Karpas-422 (cell line): ENCODE measurements at places on chromosomes 12 and 14. TPM values are rescaled to one million over a fixed set of nuclear protein-coding genes. Genes with fewer than 3 reads are reported as not detected.

Gene VASH1
- total RNA-seq, result not detected in 2 replicates

DNA sequence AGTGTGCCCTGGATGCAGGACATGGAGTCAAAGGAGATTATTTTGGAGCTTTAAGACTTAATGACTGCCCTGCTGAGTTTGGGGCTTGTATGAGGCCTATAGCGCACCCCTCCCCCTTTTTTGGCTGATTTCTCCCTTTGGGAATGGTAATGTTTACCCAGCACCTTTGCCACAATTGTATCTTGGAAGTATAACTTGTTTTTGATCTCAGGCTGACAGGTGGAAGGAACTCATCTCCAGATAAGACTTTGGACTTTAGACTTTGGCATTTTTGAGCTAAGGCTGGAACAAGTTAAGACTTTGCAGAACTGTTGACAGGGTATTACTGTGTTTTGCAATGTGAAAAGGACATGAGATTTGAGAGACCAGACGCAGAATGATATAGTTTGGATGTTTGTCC lies 110.5 kb downstream of the DERA start:
- no peak overlapping the region for H3K4me3 ChIP-seq
- no peaks in the 10 kb centered on the region for H3K36me3 ChIP-seq
- no peaks in the 10 kb centered on the region; the same call in 1 of the 2 replicates for H3K4me1 ChIP-seq
- H3K27ac ChIP-seq, result no peak overlapping the region

Gene RESF1
- total RNA-seq, result 8.8 and 14.0 TPM in 2 replicates

Gene JAG2
- total RNA-seq, result 0.29 TPM in 1 of 2 replicates, not detected in the other

GRCh38 chr14:99871771-99872170 lies 78.6 kb downstream of the EML1 start:
- H3K4me3 ChIP-seq, result no peak overlapping the region
- no peak for DNase-seq
- H3K27me3 ChIP-seq, result no peaks in the 10 kb centered on the region; the same call in 1 of the 2 replicates
- no peaks in the 10 kb centered on the region for H3K4me1 ChIP-seq

DNA sequence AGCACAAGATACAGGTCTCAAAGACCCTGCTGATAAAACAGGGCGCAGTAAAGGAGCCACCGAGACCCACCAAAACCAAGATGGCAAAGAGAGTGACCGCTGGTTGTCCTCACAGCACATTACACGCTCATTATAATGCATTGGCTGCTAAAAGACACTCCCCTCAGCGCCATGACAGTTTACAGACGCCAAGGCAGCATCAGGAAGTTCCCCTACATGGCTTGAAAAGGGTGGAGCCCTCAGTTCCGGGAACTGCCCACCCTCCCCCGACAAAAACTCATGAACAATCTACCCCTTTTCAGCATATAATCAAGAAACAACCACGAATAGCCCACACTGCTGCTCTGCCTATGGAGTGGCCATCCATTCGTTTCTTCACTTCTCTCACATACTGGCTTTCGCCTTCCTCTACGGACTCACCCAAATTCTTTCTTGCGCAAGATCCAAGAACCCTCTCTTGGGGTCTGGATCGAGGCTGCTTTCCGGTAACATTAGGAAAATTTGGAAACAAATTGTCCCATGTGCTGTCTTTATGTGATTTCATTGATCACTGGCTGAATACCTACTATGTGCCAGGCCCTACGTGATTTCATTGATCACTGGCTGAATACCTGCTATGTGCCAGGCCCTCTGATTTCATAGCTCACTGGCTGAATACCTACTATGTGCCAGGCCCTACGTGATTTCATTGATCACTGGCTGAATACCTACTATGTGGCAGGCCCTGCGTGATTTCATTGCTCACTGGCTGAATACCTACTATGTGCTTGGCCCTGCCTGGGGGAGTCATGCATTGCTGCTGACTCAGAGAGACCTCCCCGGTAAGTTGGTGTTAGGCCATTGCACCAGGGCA lies 126.4 kb downstream of the PIWIL1 start:
- DNase-seq, result no peak
- H3K4me3 ChIP-seq, result no peak overlapping the region
- no peaks in the 10 kb centered on the region for H3K36me3 ChIP-seq
- no peak overlapping the region for H3K27ac ChIP-seq

Gene PTGER2
- not detected in 2 replicates for total RNA-seq

DNA sequence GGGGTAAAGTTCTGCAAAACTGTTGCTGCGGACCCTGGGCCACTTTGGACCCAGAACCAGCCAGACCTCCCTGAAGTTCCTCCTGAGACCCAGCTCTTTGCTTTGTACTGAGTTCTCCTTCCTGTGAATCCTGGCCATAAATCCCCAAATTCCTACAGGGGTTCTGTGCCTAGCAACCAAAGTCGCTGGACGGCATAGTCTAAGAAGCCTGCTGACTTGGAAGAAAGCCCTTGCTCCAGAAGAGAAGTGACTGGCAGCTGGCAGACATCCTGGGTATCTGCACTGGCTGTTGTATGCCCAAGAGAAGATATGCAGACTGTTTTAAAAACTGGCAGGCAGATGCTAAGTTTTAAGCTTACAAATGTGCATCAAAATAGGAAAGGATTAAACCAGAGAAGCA lies 99.9 kb upstream of the SLC24A4 start:
- no peaks in the 10 kb centered on the region for H3K4me1 ChIP-seq
- no peaks in the 10 kb centered on the region for H3K36me3 ChIP-seq
- H3K27me3 ChIP-seq, result no peaks in the 10 kb centered on the region
- no peak overlapping the region for H3K4me3 ChIP-seq
- no peak overlapping the region for H3K27ac ChIP-seq
- DNase-seq, result no peak

- H3K27ac ChIP-seq, result no peak overlapping the region
- DNase-seq, result no peak
- no peak overlapping the region for H3K4me3 ChIP-seq
- no peaks in the 10 kb centered on the region for H3K36me3 ChIP-seq
- H3K27me3 ChIP-seq, result no peaks in the 10 kb centered on the region
These were observed 273.3 kb downstream of the RPL10L start for GRCh38 chr14:46378248-46378647.

- peak overlapping the region; percentile 32 for H3K4me3 ChIP-seq
- peaks cover 92% of the 10 kb centered on the region for H3K4me1 ChIP-seq
- no peaks in the 10 kb centered on the region for H3K27me3 ChIP-seq
- H3K36me3 ChIP-seq, result peaks cover 10% of the 10 kb centered on the region
These were observed 27.7 kb downstream of the CLMN start for GRCh38 chr14:95291859-95292542.

GRCh38 chr12:94263011-94263811 lies 114.8 kb downstream of the PLXNC1 start:
- H3K4me1 ChIP-seq, result peaks cover 39% of the 10 kb centered on the region
- peak overlapping the region; percentile 38; the same call in 1 of the 2 replicates for H3K27ac ChIP-seq
- peak; percentile 55 for DNase-seq
- H3K27me3 ChIP-seq, result no peaks in the 10 kb centered on the region
- H3K36me3 ChIP-seq, result no peaks in the 10 kb centered on the region
- H3K4me3 ChIP-seq, result peak overlapping the region; percentile 78

DNA sequence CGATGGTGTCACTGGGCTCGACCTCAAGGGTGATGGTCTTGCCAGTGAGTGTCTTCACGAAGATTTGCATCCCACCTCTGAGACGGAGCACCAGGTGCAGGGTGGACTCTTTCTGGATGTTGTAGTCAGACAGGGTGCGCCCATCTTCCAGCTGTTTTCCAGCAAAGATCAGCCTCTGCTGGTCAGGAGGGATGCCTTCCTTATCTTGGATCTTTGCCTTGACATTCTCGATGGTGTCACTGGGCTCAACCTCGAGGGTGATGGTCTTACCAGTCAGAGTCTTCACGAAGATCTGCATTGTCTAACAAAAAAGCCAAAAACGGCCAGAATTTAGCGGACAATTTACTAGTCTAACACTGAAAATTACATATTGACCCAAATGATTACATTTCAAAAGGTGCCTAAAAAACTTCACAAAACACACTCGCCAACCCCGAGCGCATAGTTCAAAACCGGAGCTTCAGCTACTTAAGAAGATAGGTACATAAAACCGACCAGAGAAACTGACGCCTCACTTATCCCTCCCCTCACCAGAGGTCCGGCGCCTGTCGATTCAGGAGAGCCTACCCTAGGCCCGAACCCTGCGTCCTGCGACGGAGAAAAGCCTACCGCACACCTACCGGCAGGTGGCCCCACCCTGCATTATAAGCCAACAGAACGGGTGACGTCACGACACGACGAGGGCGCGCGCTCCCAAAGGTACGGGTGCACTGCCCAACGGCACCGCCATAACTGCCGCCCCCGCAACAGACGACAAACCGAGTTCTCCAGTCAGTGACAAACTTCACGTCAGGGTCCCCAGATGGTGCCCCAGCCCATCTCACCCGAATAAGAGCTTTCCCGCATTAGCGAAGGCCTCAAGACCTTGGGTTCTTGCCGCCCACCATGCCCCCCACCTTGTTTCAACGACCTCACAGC lies 717 bp downstream of the UBC start:
- peak overlapping the region; percentile 98 for H3K4me3 ChIP-seq
- DNase-seq, result peak; percentile 91
- peak overlapping the region; percentile 99 for H3K27ac ChIP-seq

Gene LRRK2
- 0.07 and 0.15 TPM in 2 replicates for total RNA-seq

DNA sequence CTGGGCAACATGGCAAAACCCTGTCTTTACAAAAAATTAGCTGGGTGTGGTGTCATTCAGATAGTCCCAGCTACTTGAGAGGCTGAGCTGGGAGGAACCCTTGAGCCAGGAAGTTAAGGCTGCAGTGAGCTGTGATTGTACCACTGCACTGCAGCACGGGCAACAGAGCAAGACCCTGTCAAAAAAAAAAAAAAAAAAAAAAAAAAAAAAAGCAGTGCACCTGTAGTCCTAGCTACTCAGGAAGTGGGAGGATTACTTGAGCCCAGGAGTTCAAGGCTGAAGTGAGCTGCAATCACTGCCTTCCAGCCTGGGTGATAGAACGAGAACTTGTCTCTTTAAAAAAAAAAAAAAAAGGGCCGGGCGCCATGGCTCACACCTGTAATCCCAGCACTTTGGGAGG lies 5.6 kb downstream of the REM2 start:
- H3K4me1 ChIP-seq, result peaks cover 84% of the 10 kb centered on the region
- H3K27ac ChIP-seq, result peak overlapping the region; percentile 95
- peak overlapping the region; percentile 65; the same call in 1 of the 2 replicates for H3K4me3 ChIP-seq
- H3K36me3 ChIP-seq, result no peaks in the 10 kb centered on the region
- peaks cover 4% of the 10 kb centered on the region; the same call in 1 of the 2 replicates for H3K27me3 ChIP-seq

DNA sequence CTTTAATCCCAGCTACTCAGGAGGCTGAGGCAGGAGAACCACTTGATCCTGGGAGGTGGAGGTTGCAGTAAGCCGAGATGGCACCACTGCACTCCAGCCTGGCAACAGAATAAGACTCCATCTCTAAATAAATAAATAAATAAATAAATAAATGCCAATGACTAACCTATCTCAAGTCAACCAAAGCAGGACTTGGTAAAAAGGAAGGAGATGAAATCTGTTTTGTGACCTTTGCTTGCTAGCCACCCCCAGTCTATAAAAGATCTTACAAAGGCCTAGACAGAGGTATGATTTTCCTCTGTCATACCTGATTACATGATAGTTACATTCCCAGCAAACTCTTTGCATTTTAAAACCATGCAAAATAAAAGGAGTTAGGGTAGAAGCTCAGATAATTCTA lies 13.5 kb upstream of the METTL17 start:
- H3K27me3 ChIP-seq, result no peaks in the 10 kb centered on the region
- H3K36me3 ChIP-seq, result no peaks in the 10 kb centered on the region
- no peak overlapping the region for H3K4me3 ChIP-seq
- no peak overlapping the region for H3K27ac ChIP-seq
- peaks cover 6% of the 10 kb centered on the region for H3K4me1 ChIP-seq

DNA sequence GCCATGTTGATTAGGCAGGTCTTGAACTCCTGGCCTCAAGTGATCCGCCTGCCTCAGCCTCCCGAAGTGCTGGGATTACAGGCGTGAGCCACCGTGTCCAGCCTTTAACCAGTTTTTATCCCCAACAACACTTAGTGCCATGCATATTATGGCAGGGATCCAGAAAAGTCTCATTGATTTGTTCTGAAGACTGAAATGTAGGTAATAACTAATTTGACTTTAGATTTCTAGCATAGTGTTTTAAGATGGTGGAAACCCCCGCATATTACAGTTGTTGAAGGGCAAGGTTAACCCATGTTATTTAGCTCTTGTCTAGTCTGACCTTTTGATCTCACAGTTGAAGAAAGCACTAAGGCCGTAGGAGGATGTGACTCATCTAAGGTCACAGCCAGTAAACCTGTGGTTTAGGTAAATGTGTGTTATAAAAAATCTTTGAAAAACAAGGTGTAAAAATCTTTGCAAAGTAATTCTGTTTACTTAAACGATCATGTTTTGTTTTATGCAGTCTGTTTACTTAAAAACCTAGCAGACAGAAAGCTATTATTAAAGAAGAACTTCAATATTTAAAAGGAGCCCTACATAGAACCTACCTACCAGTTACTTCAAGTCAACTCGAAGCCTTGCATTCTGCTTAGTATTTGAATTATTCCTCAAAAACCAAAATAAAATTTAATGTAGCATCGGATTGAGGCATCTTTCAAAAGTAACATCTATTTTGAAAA lies 24.8 kb downstream of the BICDL1 start:
- peaks cover 21% of the 10 kb centered on the region for H3K4me1 ChIP-seq
- no peak overlapping the region for H3K4me3 ChIP-seq
- H3K27ac ChIP-seq, result no peak overlapping the region
- peaks cover 5% of the 10 kb centered on the region; the same call in 1 of the 2 replicates for H3K36me3 ChIP-seq

Gene SRGAP1
- total RNA-seq, result 0.14 TPM in 1 of 2 replicates, not detected in the other

Gene GYS2
- not detected in 2 replicates for total RNA-seq

Gene PPP1R36
- 0.18 and 1.7 TPM in 2 replicates for total RNA-seq

DNA sequence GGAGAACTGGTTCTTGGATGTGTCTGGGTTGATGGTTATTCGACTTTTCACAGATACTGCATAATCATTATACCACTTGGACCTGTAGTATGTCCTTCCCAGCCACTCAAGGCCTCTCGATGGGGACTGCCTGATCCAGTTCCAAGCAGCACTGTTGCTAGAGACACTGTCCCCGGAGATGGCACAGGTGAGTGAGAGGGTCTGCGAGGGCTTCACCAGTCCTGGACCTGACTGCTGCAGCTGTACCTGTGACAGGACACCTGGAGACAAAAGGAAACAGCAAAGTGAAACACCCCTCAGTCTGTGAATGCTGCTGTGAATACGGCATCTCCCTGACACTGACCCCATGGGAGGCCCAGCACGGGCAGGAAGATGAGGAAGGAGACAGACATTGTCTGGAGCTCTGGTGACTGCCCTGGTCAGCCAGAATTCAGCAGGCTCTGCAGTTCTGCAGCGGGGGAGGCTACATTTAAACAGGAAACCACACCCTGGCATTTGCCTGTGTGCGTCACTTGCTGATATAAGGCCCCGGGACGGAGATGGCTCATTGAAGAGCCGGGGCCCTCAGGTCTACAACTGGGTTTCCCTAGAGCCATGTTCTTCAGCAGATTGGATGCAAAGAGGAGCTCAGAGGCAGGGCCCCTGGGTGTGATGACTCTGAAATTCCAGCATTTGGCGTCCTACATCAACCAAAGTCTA lies 413.6 kb downstream of the TMEM121 start:
- H3K27ac ChIP-seq, result no peak overlapping the region
- H3K27me3 ChIP-seq, result no peaks in the 10 kb centered on the region
- no peak for DNase-seq
- H3K36me3 ChIP-seq, result no peaks in the 10 kb centered on the region
- H3K4me1 ChIP-seq, result no peaks in the 10 kb centered on the region
- no peak overlapping the region for H3K4me3 ChIP-seq

DNA sequence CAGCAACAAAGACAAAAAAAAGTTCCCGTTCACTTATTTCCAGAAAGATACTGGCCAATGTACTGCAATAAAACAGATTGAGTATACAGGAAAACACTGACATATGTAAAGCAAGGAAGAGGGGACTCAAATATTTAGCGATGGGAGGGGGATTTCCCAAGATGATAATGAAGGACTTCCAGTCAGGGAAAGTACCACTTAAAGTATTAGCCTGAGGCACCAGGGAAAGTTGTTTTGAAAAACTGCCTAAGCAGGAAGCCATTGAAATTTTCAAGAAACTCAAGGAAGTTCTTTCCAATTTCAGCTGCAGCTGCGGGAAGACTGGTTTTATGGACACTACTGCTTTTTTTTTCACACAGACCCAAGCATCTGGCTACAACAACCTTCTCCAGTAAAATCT lies 1007.4 kb upstream of the NOVA1 start:
- H3K27me3 ChIP-seq, result no peaks in the 10 kb centered on the region
- DNase-seq, result no peak
- H3K36me3 ChIP-seq, result no peaks in the 10 kb centered on the region
